Activated CD4-positive, alpha-beta T cell treated with anti-CD3 and anti-CD28 coated beads for 24 hours (primary cell): ENCODE measurements at places on chromosomes 6 and 20.

GRCh38 chr6:81371930-81372329, 380.6 kb downstream of the TENT5A start:
- DNase-seq: no peak

DNA sequence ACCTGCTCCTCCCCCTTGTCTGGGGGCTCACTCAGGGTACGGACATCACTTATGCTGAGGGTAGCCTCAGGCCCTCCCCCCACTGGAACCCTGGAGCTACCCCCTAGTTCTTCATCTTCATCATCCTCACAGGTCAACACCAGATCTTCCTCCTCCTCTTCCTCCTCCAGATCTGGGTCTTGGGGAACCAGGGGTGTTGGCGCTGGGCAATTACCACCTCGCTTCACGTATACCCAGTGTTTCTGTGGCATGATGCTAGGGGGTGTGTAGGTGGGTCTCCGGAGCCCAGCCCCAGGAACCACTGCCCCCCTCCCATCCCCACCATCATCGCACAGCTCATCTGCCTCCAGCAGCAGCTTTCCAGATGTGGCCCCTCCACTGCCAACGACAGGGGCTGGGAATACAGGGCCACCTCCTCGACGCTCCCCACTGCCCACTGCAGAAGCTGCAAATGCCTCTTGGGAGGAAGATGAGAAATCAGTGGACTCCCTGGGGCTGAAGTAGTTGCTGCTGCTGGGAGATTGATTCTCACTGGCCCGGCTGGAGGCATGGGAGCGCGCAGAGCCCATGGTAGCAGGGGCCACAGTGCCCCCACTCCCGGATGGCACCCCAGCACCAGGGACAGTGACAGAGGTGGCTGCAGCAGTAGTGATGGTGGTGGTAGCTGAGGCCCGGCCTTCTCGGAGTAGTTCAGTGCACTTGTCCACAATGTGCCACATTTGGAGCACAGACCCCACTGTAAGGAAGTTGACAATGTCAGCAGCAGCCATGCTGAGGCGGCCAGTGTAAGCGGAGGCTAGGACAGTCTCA, 1.5 kb downstream of the ZBTB22 start:
- no peak for DNase-seq

DNA sequence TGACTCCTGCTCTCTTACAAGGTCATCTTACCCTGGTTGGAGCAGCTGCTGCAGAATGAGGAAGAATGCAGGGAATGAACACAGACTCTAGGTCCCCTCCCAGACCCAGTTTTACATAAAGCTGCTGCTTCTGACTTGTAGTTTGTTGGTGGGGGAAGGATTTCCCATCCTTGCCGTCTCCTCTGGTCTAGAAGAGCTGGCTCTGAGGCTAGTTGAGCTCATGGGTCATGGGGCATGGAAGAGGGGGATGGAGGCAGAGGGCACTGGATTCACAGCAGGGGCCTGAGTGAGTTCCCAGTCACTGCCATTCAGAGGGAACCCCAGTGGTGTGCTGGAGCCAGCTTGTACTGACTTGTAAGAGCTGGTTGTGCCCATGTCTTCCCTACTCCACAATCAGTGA, 9.2 kb upstream of the GUCA1A start:
- no peak for DNase-seq

GRCh38 chr6:134316733-134317431, 1.0 kb downstream of the SGK1 start:
- DNase-seq: no peak

DNA sequence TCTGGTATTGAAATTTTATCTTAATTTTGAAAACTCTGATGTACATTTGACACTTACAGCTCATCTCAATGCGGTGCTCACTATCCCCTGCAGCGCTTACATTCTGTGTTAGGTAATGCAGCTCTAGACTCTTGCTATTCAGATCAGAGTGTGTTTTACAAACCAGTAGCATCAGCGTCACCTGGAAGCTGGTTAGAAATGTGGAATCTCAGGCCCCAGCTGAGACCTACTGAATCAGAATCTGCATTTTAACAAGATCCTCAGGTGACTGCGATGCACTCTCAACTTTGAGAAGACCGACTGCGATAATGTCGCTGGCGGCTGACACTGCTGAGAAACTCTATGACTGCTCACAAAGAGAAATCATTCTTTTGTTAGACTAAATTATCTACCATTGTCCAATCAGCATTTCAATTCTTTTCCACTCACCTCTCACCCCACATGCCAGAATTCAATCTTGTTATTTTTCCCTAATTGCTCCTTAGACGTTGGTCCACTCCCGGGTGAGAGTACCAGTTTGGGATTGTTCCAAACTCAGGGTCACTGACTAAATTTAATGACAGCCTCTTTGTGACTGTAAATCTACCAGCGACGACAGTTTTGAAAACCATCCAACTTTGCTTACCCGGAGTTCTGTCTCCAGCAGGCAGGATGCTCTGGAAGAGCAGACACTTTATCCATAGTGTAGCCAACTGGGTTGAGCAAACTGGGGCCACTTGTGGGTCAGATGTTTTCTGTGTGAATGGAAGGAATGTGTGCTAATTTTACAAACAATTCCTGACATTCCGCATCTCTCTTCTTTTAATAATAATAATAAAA, 140.1 kb upstream of the BTBD3 start:
- no peak for DNase-seq

GRCh38 chr20:44776980-44777379, 31.3 kb downstream of the KCNK15 start:
- DNase-seq: no peak

- no peak for DNase-seq
These were observed 36.7 kb upstream of the MYLIP start for GRCh38 chr6:16092140-16092539.

- no peak for DNase-seq
These were observed 17.3 kb downstream of the PLN start for GRCh38 chr6:118565311-118565960.

DNA sequence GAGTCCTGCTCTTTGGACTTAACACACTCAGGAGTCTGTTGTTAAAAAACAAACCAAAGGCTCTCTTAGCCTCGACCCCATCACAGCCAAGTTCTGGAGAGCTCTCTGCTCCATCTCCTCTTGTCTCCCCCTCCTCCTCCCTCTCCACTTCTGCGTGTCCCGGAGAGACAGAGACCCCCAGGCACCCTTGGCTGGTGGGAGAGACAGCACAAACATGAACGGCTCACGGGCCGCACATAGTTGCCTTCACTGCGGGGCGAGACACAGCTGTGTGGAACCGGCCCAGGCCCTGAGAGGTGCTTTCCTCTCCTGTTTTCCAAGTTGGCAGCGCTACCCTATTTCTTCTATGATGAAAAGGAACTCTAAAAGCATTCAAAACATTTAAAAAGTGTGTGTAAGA, 23.3 kb upstream of the MYT1 start:
- no peak for DNase-seq

DNA sequence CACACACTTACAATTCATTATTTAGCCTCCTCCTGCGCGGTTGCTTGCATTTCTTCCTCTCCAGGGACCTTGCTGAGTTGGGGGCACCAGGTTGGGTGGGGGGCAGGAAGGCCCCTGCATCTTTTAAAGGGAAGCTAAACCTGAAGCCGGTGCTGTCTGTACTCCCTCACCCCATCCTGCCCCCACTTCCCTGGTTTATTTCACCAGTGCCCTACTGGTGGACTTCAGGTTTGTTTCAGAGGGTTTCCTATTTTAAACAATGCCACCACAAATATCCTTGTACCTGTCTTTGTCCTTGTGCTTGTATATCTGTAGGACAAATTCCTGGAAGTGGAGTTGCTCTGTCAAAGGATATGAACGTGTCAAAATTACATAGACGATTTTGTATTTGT, 21.0 kb downstream of the PTK7 start:
- DNase-seq: no peak

DNA sequence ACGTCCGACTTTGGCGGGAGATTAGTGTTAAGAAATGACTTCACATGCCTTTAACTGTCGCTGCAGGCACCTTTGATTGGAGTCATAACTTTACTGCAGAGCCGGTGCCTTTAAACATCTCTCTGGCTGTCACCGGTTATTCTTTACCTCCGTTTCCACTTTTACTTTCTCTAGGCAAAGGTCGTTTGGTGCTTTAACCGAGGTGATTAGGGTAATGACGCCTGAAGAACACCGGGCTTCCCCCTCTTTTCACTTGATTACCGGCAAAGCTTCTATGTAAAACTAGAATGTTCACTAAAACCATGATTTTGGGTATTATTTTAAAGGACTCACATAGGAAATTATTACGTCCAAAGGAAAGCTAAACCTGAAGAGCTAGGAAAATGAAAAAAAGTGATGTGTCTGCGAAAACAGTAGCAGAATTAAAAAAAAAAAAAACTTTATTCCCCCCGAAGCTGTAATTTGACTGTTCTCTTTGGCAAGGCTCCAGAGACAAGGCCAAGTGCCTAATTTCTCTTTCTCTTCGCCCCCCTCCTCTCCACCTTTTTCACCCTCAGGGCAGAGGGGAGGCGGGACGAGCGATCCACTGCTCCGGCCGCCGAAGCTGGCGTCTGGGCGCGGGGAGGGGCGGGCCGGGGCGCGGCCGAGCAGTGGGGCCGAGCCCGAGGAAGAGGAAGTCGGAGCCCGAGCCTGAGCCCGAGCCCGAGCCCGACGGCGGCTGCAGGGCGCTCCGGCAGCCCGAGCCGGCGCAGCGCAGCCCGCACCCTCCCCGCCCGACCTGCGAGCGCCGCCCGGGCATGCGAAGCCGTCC, at the start of gene PLEKHG1:
Gene PLEKHG1 (plus strand): TSS at position 687 of the 811 bp plus-strand sequence. CDS start 133,797 bp downstream, outside the sequence.
- DNase-seq: peak; percentile 27

DNA sequence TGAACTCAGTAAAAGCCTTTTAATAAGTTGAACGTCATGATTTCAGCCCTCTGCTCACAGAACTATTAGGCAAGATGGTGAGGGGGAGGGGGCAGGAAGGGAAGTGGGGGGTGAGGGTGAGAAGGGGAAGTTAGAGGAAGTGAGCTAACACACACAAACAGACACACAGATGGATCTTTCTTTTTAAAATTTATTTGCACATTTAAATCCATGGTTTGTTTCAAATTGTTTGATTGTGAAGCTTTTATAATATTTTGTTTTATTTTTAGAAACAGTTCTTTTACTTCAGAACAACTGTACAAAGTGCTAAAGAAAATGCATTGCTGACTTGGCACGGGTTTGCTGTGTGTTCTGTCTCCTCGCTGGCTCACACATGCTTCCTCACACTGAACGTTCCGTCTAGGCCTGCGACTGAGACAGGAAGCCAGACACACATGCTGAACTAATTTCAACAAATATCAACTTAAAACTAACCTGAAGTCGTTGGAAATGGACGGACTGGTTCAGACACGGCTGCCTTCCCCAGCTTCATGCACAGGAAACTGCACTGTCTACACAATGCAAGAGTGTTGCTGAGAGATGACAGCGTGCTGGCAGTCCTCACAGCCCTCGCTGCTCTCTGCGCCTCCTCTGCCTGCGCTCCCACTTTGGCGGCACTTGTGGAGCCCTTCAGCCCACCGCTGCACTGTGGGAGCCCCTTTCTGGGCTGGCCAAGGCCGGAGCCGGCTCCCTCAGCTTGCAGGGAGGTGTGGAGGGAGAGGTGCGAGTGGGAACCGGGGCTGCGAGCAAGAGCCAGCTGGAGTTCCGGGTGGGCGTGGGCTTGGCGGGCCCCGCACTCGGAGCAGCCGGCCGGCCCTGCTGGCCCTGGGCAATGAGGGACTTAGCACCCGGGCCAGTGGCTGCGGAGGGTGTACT, 8.1 kb upstream of the ZBP1 start:
- peak; percentile 40 for DNase-seq

- DNase-seq: no peak
These were observed 20.4 kb upstream of the MEP1A start for GRCh38 chr6:46772762-46773161.

- DNase-seq: no peak
These were observed 10.9 kb upstream of the BCKDHB start for GRCh38 chr6:80095600-80095999.
